ENCODE measurements at places on chromosomes 7 and 10.

GRCh38 chr10:15462253-15462897 is 91.3 kb upstream of the FAM171A1 start:
- peak; percentile 48 for DNase-seq

- no peak for DNase-seq
Observed at GRCh38 chr10:79349766-79350406, 2.6 kb downstream of the PPIF start.

- no peak for DNase-seq
Observed at GRCh38 chr7:128263420-128263819, 22.3 kb downstream of the LEP start.

DNA sequence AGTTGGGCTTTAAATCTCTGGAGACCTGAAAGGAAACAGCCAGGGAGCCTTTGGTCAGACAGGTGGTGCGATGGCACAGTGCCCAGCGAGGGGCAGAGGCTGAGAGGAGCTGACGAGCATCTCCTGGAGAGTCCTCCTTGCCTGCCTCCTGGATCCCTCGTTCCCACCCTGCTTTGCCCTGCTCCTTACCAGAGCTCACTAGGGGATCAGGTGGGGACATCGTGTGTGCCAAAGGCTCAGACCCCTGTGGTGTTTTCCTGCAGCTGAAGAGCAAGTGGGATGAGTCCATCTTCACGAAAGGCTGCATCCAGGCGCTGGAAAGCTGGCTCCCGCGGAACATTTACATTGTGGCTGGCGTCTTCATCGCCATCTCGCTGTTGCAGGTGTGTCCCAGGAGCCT is 21.8 kb upstream of the SH2D4B start:
- DNase-seq: no peak

DNA sequence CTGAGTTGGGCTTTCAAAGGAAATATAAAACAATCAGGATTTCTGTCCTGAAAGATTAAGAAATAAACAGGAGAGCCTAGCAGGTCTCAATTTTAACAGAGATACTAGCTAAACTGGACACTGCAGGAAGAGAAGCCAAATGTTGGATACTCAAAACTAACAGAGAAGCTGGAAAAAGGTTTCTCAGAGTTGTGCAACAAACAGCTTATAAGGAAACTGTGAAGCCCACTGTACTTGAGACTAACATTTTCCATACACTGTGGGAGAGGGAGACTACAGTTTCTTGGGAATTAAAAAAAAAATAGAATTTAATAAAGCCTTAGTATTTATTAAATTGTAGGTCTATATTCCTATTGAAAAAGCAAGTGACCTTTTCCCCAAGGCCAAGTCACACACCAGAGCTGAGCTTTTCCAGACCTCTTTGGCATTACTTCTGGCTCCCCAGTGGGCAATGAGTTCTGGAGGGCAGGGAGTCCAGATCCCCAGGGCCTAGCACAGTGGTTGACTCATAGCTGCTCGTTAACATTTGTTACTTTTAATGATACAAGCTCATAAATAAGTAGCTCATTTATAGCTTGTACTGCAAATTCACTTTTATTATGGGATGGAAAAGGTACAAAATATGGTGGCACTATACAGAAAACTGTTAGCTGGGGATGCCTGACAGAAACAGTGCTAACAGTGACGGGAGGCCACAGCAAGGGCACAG is 68.3 kb downstream of the MINDY3 start:
- peak; percentile 82 for DNase-seq

DNA sequence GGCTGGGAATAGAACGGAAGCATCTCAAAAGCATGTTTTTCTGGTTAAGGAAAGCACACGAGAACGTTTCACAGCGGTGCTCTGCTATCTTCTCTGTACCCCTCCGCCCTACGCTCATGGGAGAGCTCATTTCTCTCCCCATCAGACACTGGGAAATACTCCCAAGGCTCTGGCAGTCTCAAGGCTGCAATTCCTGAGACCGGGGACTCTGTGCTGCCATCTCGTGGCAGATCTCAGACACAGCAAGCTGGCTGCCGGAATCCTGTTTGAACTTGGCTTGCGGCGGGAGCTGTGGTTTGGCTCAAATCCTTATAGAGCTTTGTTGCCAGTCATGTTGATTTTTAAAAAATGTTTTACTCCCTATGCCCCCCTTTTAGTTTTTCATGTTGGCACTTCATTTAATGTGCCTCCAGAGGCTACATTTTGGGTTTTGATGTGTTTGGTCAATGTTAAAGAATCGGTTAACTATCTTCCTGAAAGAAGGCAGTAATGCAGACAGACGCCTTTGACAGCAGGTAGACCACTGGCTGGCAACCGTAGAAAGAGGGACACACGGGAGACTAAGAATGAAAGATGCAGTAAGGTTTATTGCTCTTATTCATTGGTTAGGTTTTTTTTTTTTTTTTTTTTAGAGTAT is 27.6 kb downstream of the BMPER start:
- peak; percentile 89 for DNase-seq

DNA sequence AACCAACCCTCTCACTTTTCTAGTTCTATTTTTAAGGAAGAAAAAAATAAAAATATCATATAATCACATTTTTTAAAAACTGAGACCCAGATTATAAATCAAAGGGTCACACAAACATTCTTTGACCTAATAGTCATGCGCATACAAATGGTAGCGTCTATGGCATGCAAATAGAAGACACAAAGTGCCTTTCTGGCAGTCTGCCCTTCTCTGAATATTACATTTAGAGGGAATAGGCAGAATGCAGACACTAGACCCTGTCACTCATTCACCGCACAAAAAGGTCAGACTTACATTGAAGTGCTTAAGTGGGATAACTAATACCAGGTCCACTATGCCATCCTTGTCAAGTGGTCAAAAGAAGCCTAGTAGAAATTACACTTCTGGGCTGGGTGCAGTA is 26.5 kb upstream of the FHIP2A start:
- DNase-seq: no peak

DNA sequence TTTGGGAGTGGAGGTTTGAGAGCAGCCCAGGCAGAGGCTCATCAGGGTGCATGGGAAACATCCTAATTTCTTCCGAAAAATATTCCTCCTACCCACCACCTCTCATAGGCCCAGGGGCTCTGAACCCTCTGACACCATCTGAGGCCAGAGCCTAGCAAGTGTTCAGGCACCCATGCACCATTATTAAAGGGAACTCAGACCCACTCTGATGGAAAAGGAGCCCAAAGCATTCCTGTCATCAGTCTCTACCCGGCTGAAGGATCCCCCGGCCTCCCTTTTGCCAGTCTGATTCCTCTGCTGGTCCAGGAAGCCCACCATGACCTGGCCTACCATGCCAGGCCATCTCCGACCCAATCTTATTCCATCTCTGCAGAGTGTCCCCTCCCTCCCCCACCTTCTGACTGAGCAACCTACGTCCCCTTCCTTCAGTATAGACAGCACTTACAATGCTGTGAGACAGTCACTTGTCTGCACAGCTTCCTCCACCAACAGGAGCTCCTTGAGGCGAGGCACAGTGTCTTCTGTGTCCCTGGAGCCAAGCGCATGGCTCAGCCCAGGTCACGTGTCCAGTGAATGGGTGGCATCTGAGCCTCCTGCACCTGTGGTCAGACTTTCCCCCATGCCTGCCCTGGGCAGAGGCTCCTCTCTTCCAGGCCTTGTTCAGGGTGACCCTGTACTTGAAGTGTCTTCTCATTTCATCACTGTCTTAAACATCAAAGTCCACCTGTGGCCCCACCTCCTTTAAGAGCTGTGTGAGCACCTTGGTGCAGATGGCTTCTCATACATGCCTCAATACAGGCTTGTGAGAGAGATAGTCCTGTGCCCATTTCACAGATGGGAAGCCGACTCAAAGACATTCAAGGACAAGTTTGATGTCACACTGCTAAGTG is 889 bp upstream of the GPR15LG start:
- no peak for DNase-seq

DNA sequence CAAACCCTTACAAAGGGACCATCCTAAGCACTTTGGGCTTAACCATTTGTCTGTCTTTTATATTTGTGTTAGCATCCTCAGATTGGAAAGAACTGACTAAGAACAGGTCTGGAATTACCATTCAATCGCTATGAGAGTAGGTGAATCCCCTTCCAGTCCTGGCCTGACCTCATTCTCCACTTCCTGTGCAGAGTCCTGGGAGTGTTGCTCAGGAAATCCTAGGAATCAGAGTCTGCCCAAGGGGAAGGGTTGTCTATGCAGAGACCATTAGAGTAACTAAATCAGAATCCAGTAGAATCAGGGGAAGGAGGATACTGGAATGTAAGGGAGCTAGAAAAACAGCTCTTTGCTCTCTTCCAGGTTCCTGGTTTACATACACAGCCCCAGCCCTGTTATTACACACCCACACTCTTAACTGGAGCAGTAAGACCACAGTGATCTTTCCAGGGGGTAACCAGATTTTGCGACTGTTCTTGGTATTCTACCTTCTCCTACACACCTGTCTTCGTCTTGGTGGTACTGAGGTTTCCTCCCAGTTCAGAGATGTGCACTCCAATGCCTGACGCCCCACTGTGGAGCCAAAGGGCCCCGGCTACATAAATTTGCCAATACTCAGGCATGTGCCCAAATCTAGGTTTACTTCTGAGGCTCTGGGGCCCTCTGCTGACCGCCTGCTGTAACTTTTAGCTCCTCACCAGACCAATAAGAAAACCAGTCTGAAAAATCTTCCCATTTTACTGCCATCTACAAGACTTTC is 103.7 kb downstream of the RNF216 start:
- peak; percentile 87 for DNase-seq

DNA sequence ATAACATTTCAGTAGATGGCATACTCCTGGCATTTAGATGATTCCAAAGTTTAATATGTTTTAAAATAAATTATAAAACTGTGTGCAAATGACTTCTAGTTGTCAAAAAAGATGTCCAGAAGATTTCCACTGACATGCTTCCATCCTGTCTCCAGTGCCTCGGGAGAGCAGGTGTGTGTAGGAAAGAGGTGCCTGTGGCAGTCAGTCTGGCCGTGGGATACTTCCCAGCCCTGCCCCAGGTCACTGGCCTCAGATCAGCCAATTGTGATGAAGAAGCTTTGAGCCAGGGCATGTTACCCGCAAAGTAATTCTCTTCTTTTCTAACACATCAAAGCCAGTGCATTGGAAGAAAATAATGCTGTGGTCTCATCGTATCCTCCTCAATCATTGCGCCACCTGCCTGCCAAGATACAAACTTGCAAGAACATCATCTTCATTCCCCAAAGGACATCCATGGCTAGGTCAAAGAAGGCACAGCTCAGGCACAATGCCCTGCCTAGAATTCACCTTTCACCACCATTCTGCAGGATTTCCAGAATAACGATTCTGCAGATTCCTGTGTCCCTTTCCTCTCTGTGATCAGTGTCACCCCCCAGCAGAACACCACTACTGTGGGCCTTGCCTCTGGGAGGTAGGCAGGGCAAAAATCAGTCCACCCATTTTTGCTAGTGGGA is 6.3 kb upstream of the KCNMA1 start:
- peak; percentile 76 for DNase-seq

DNA sequence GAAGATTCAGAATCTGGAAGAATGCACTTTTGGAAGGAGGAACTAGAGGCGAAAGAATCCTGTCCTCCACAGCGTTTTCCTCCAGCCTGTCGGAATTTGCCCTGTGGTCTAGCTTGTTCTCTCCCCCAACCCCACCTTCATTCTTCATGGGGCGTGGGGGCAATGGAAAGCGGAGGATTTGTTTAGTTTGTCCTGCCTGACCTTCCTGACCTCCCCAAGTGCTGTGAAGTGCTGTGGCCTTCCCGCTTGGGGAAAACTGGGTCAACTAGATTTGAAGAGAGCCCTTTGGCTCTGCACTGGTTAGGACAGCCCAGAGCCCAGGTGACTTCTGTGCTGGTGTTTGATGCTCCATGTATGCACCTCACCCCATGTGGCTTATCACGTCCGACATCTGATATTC is 49.1 kb downstream of the GATA3 start:
- DNase-seq: no peak

DNA sequence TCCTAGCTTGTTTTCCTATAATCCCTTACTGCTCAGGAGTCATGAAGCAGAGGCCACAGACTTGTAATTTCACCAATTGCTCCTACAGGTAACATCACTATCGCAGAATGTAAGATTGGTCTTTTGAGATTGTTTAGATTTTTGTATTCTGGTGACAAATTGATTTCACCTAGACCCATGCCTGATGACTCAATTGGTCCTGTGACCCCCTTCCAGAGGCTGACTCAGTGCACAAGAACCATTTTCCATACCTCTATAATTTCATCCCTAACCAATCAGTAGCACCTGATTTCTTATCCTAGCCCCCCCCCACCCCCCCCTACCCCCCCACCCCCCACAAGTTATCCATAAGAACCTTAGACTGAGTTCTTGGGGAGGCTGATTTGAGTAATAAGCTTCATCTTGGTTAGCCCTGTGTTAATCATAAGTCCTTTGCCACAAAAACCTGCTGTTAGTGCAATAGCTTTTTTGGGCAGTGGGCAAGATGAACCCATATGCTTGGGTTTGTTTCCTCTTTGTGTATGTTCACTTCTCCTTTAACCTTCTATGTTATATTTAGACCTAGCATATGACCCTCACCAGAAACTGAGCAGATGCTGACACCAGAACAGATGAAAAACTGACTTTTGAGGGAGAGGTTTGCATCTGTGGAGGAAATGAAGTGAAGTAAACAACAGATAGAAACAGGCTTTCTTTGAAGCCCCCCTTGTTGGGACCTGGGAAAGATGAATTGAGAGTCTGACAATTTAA is 187.1 kb downstream of the KIF20B start:
- no peak for DNase-seq

GRCh38 chr7:108244110-108244509 is 113.9 kb upstream of the LAMB4 start:
- DNase-seq: no peak

GRCh38 chr10:124579011-124579399 is 117.4 kb downstream of the LHPP start:
- no peak for DNase-seq

DNA sequence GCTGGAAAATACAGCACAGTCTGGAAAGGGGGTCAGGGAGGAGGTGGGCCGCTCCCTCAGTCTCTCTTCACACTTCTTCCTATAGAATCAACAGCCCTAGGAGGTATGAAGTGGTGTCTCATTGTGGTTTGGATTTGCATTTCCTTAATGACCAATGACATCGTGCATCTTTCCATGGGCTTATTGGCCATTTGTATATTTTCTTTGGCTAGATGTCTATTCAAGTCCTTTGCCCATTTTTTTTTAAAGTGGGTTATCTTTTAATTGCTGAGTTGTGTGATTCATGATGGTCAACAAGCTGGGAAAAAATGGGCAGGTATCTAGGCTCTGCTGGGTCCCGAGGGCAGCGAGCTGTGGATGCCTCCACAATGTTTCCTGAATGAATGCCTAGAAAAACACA is 29.1 kb downstream of the TMEM130 start:
- DNase-seq: no peak

GRCh38 chr7:129612112-129613015 is 844 bp downstream of the NRF1 start:
- DNase-seq: peak; percentile 59

GRCh38 chr10:112230325-112230988 is 46.9 kb upstream of the GPAM start:
- DNase-seq: no peak

GRCh38 chr7:79212334-79212733 is 241.1 kb downstream of the MAGI2 start:
- no peak for DNase-seq

- DNase-seq: no peak
Observed at GRCh38 chr7:23687011-23687410, 7.0 kb downstream of the FAM221A start.
